ENCODE measurements at places on chromosomes 3 and 15. TPM values are rescaled to one million over a fixed set of nuclear protein-coding genes. Genes with fewer than 3 reads are reported as not detected.

Gene FBXW12
- not detected for total RNA-seq

Gene RHOV
- 4.8 TPM for total RNA-seq

Gene DENND6A
- total RNA-seq: 7.6 TPM

Gene DUOX1
- total RNA-seq: not detected

Gene CLDN16
- 0.03 TPM for total RNA-seq

Gene GOLGA8O
- 0.17 TPM for total RNA-seq

Gene ZNF860
- 1.1 TPM for total RNA-seq

Gene LDHAL6B
- total RNA-seq: not detected

Gene SKOR1
- 0.05 TPM for total RNA-seq

Gene RASGRF1
- 0.34 TPM for total RNA-seq

Gene SAXO2
- 2.2 TPM for total RNA-seq

Gene TRIM59
- total RNA-seq: 9.4 TPM

Gene SCN5A
- total RNA-seq: 1.6 TPM

Gene NECTIN3
- 28.4 TPM for total RNA-seq

Gene ARPP21
- 0.08 TPM for total RNA-seq

Gene LRRC28
- total RNA-seq: 12.9 TPM

Gene SENP8
- total RNA-seq: 2.5 TPM

Gene KCNAB1
- total RNA-seq: not detected

Gene P4HTM
- 20.2 TPM for total RNA-seq

Gene C3orf49
- total RNA-seq: not detected

Gene DNAH12
- 0.09 TPM for total RNA-seq

Gene PLCL2
- total RNA-seq: 6.8 TPM

Gene GOLGA6D
- not detected for total RNA-seq

Gene PLCB2
- total RNA-seq: 1.0 TPM

Gene LRRC3B
- not detected for total RNA-seq

Gene AADACL2
- not detected for total RNA-seq

Gene RTP2
- not detected for total RNA-seq
